EH (cell line): ENCODE measurements at places on chromosomes 16 and 17.

DNA sequence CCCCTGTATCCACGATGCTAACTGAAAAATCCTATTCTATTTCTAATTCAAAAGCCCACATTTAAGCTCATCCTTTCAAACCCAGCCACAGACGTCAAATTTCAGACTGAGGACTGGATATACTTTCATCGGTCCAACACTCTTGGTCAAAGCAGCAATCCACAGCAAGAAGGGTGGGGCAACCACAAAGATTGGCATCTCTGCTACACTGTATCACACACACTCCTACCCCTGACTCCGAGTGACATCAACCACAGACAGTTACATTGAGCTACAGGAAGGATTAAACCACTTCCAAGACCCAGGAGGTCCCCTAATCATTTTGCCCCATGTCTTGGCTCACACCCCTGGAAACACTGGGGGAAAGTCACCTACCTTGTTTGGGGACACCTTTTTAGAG, 61.3 kb downstream of the GRIN2A start:
- DNase-seq = peak; percentile 34

DNA sequence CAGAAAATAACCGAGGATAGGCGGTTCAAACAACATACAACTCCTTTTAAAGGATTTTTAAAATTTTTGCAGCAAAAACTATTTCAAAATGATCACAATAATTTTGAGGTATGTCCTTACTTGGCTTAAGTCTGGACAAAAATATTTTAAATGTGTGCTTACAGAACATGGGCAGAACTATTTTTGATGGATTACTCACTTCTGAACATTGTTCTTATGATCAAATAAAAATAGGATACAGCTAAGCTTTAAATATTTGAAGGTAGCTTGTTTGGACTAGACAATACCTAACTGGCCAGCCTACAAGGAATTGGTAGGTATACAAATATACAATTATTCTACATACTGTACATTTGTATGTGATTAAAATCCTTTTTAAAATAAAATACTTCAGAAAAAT, 14.3 kb upstream of the INTS2 start:
- DNase-seq = no peak

DNA sequence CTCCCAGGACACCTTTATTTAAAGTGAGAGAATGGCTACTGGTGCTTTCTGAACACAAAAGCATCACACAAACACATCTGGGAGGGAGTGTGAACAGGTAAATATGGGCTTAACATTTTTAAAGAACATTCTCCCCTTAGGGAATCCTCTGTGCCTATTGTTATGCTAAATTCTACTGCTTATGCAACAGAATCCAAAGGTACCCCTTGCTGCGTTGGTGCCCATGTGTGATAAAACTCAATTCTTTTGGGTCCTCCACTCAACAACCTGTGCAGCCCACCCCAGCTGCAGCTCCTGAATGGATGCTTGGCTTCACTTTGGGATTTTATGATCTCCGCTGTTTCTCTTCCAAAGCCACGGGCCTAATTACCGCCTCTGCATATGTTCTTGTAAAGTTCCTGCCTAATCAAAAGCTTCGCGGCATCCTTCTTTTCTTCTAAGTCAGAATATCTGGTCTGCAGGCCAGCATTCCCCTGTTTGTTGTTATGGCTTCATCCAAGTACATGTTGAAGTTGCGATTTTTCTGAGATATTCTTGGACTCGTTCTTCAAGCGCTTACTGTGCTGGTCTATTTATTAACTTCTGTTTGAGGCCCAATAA, 23.9 kb downstream of the RHBDL3 start:
- no peak for DNase-seq

GRCh38 chr16:23502466-23502865, 7.8 kb downstream of the GGA2 start:
- no peak for DNase-seq

- DNase-seq = no peak
These were observed 164.4 kb upstream of the ASIC2 start for GRCh38 chr17:33457477-33457876.

DNA sequence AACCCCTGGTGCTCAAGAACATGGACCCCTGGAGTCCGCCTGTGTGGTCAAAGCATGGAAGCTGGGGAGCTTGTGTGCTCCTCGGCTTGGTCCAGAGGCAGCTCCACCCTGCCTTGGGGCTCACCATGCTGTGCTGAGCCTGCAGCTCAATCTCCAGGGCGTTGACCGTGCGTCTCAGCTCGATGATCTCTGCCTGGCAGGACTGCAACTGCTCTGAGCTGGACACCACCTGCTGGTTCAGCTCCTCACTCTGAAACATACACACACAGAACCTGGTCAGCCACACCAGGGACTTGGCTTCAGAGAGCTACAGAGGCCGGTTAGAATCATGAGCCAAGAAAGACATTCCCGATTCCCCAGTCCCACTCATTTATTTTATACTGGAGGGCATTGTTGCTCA, 2.7 kb downstream of the KRT35 start:
- DNase-seq = no peak

DNA sequence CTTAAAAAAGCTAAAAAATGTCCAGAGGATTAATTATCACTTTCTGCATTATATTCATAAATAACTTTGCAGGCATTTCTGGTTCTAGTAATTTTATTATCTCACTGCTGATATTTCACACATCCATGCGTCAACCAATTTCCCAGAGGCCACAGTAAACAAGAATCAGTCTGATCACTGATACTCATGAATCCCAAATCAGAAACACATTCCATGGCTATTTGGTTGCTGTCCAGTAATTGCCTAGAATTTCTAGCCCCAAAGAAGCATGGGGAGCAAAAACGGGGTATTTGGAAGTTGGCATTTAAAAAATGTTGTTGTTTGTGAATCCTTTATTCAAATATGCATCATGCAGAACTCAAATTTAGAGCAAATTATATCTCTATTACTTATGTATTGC, 244.8 kb downstream of the CDH8 start:
- DNase-seq = peak; percentile 30

GRCh38 chr17:62760059-62760944, 47.8 kb downstream of the MARCHF10 start:
- DNase-seq = peak; percentile 84

GRCh38 chr16:68367030-68367429, 56.2 kb downstream of the PRMT7 start:
- DNase-seq = peak; percentile 46

DNA sequence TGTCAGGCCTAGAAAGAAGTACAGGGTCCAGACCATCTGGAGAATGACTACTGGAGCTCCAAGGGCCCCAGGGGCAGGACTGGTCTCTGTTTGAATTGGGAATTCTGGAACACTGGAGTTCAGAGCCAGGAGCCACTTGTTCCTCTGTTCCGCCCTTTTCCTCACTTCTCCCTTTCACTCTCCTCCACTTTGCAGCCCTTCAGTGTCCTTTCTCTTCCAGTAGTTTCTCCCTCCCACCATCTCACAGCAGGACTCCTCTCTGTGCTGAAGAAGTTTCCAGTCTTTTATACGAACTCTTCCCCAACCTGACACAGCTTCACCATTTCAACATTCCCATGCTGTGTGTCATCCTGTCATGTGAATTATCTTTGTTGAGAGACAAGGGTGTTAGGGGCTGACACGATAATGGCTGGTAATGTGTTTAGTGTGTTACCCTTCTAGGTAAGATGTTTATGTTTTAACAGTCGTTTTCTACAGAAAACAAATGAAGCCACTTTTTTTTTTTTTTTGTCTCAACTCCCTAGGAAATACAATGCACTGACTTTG, 180.3 kb upstream of the MYOCD start:
- DNase-seq = peak; percentile 72

DNA sequence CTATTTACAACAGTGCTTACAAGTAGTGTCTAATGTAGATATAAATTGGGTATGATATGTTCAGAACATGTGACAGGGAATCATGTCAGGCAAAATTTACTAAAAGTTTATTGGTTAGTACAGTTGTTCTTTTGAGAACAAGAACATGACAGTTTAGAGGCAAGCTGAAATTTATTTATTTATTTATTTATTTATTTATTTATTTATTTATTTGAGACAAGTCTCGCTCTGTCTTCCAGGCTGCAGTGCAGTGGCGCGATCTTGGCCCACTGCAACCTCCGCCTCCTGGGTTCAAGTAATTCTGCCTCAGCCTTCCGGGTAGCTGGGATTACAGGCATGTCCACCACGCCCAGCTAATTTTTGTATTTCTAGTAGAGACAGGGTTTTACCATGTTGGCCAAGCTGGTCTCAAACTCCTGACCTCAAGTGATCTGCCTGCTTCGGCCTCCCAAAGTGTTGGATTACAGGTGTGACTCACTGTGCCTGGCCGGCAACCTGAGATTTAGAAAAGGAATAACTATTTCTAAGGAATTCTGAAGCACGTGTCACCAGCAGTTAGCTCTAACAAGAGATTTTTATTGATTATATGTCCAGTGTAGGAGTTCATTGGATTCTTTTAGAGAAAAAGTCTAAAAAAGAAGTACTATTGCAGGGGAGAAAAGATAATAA, 24.9 kb downstream of the MRTFB start:
- DNase-seq = no peak

DNA sequence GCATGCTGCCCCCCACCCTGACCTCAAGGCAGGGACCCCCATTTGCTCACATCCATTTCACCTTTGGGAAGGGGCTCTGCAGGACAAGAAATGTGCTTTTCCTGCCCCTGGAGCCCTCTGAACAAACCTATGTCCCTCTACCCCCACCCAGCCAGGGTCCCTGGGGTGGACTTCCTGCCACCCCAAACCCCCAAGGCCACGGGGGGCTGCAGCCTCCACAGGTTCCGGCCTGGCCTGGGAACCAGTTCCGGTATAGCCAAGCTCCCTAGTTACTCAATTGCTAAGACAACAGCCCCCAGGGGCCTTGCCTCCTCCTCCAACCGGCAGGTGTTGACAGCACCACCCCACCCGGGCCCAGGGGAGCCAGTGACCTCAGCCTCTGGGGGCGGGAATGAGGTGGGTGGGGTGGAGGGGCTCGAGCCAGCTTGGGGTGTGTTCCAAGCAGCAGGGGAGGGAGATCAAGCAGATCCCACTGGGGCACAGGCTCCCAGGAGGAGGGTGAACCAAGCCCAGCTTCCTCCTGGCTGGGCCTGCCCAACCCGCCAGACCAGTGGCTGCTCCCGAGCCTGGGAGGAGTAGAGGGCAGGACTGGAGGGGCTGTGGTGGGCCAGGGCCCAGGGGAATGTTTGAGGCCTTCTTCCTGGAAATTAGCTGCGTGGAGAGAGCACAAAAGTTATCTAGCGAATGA, 6.6 kb downstream of the PNMT start:
- no peak for DNase-seq

GRCh38 chr17:82384730-82385481, 13.3 kb downstream of the UTS2R start:
- peak; percentile 49 for DNase-seq

DNA sequence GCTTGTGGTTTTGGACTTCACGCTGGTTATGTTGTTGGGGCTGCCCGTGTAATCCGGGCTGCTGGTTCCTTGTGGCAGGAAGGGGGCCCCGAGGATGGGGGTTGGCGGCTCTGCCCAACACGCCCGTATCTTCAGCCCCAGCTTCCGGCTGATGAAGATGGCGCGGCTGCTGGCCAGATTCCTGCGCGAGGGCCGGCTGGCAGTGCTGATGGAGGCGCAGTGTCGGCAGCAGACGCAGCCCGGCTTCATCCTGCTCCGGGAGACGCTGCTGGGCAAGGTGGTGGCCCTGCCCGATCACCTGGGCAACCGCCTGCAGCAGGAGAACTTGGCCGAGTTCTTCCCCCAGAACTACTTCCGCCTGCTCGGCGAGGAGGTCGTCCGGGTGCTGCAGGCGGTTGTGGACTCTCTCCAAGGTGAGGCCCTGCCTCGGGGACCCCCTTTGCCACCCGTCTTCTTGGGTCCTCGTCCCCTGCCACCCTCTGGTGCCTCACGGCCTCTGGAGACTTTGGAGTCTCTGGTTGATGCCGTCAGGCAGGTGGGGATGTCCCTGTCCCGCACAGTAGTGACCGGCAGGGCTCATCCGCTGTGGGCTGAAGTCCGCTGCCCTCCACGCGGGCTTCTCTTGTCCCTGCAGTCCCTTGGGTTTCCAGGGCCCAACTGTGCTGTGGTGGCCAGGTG, 2.2 kb downstream of the TELO2 start:
- no peak for DNase-seq

- peak; percentile 74 for DNase-seq
These were observed 556 bp upstream of the SPNS1 start for GRCh38 chr16:28974007-28974436.

- DNase-seq = peak; percentile 65
These were observed 19.9 kb downstream of the NCBP3 start for GRCh38 chr17:3826191-3826590.

- DNase-seq = peak; percentile 67
These were observed 7.4 kb upstream of the TMEM220 start for GRCh38 chr17:10737168-10737622.

GRCh38 chr17:58277107-58277801, 3.5 kb downstream of the MPO start:
- peak; percentile 4 for DNase-seq

DNA sequence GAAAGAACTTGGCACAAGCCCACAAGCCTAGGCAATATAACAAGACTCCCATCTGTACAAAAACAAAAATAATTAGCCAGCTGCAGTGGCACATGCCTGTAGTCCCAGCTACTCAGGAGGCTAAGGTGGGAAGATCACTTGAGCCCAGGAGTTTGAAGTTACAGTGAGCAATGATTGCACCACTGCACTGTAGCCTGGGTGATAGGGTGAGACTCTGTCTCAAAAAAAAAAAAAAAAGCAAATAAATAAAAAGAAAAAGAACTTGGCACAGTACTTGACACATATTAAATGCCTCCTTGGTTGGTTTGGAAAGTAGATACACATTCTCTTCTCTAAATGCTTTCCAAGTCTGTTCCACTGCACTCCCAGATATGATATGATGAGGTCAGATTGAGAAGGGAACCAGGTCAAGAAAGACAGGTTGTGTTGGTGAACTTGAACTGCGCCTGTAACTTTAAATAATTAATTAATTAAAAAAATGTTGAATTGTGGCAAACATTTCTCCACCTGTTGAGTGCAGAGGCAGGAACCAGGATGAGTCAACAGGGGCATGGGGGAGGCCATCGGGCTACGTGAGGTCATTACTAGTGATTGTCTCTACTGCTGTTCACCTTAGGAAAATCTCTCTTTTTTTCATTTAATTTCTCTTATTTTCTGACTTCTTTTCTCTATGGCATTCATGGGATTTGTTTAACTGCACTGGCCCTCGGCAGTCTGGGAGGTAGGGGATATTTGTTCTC, 25.9 kb upstream of the EFCAB13 start:
- DNase-seq = no peak

- DNase-seq = peak; percentile 77
These were observed 47.4 kb downstream of the AXIN2 start for GRCh38 chr17:65514082-65514481.

DNA sequence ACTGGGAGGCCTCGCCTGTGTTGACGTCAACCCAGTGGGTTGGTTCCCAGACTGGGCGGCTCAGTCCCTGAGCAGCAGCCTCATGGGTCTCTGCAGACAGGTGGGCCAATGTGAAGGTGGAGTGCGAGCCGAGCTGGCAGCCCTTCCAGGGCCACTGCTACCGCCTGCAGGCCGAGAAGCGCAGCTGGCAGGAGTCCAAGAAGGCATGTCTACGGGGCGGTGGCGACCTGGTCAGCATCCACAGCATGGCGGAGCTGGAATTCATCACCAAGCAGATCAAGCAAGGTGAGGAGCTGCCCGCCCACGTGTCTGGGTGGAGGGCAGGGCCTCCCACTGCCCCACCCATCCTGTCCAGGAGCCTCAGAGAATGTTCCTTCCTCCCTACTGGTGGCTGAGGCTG, 44.1 kb downstream of the MRC2 start:
- DNase-seq = no peak
